ENCODE measurements at places on chromosomes 16 and 17. TPM values are rescaled to one million over a fixed set of nuclear protein-coding genes. Genes with fewer than 3 reads are reported as not detected.

CSNK1D gene
- 141 TPM for total RNA-seq

- no peak for DNase-seq
- no peaks in the 10 kb centered on the region for H3K36me3 ChIP-seq
- no peak overlapping the region for H3K27ac ChIP-seq
- H3K4me3 ChIP-seq, result no peak overlapping the region
- peaks cover 3% of the 10 kb centered on the region for H3K27me3 ChIP-seq
- H3K4me1 ChIP-seq, result no peaks in the 10 kb centered on the region
Measured at GRCh38 chr16:10517868-10518267, 62.5 kb downstream of the EMP2 start.

PROCA1 gene
- total RNA-seq, result 4.7 TPM

DNA sequence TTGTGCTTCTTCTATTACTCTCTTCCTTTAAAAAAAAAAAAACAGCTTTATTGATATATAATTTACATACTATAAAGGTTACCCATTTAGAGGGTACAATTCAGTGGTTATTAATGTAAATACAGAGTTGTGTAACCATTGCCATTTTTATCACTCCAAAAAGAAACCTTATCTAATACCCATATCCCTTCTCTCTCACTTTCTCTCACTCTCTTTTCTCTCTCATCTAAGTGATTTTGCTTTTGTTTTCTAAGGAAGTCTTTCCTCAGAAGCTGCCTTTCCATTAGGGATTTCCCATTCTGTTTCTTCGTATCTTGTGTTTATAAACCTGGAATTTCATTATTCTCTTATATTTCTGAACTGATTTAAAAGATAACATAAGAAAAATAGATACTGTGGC is 55.5 kb downstream of the NFAT5 start:
- no peaks in the 10 kb centered on the region for H3K27me3 ChIP-seq
- DNase-seq, result no peak
- no peak overlapping the region for H3K4me3 ChIP-seq
- no peak overlapping the region for H3K27ac ChIP-seq
- no peaks in the 10 kb centered on the region for H3K4me1 ChIP-seq

PPY gene
- total RNA-seq, result not detected

DNA sequence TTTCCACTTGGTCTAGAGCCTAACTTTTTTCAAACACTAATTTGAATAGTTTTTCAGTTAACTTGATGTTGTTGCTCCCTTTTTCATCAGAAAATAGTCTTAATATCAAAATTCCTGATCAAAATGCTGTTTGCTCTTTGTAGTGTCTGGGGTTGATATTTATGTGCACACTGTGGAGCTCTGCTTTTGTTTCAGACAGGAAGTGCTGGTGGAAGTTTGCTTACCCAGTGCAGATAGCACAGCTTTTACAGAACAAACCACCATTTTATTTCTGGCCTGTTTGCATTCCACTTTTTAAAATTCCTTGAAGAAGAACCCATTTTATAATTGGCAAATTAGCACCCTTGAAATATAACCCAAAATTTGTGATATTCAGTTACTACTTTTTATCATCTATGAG is 125.4 kb downstream of the MRTFB start:
- peaks cover 26% of the 10 kb centered on the region for H3K4me1 ChIP-seq
- no peak overlapping the region for H3K4me3 ChIP-seq
- no peaks in the 10 kb centered on the region for H3K27me3 ChIP-seq
- H3K27ac ChIP-seq, result no peak overlapping the region

DNA sequence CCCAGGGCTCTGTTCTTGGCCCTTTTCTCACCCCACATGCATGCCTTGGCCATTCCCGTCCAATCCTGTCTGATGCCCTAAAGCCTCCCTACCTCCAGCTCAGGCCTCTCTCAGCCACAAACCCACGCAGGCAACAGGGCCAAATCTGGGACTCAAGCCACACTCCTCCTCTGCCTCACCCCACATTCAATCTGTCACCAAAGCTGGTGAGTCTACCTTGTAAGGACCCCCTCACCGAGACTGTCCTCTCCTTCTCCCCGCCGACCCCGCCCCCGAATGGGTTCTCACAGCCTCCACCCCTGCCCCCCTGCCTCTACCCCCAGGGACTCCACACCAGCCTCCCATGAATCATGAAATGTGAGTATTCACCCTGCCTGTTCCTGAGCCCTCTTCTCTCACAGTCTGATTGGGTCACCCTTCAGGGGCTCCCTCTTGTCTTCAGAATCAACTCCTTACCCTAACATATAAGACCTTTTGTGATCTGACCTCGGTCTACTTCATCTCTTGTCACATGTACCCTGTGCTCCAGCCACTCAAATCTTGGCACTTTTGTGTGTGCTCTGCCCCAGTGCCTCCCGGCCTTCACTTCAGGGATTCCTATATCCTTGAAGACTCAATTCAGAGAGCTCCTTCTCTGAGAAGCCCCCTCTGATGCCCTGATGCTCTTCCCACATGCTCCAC is 10.7 kb downstream of the EPOP start:
- DNase-seq, result no peak
- H3K4me1 ChIP-seq, result no peaks in the 10 kb centered on the region
- H3K27ac ChIP-seq, result no peak overlapping the region
- no peak overlapping the region for H3K4me3 ChIP-seq
- no peaks in the 10 kb centered on the region for H3K36me3 ChIP-seq

- no peaks in the 10 kb centered on the region for H3K27me3 ChIP-seq
- no peaks in the 10 kb centered on the region for H3K4me1 ChIP-seq
- DNase-seq, result no peak
- no peak overlapping the region for H3K27ac ChIP-seq
Measured at GRCh38 chr16:10647264-10647720, 47.4 kb downstream of the TEKT5 start.

- DNase-seq, result no peak
- no peaks in the 10 kb centered on the region for H3K36me3 ChIP-seq
- H3K4me3 ChIP-seq, result no peak overlapping the region
- H3K27ac ChIP-seq, result no peak overlapping the region
- H3K4me1 ChIP-seq, result no peaks in the 10 kb centered on the region
- H3K27me3 ChIP-seq, result no peaks in the 10 kb centered on the region
Measured at GRCh38 chr16:7227229-7227721, 105.4 kb upstream of the RBFOX1 start.

CCDC154 gene
- total RNA-seq, result 2.3 TPM

DNA sequence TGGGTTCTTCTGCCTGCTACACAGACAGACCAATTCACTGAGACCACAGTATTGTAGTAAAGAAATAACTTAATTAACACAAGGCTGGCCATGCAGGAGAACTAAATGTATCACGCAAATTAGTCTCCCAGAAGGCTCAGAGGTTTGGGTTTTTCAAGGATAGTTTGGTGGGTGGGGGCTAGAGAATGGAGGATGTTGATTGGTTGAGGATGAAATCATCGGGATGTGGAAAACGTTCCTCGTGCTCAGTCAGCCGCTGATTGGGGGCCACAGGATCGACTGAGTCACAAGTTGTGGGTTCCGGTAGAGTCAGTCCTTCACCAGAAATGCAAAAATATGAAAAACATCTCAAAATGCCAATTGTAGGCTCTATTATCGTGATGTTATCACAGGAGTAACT is 18.7 kb downstream of the RHOT1 start:
- no peak for DNase-seq
- no peaks in the 10 kb centered on the region for H3K27me3 ChIP-seq
- H3K27ac ChIP-seq, result no peak overlapping the region
- H3K36me3 ChIP-seq, result no peaks in the 10 kb centered on the region

DNA sequence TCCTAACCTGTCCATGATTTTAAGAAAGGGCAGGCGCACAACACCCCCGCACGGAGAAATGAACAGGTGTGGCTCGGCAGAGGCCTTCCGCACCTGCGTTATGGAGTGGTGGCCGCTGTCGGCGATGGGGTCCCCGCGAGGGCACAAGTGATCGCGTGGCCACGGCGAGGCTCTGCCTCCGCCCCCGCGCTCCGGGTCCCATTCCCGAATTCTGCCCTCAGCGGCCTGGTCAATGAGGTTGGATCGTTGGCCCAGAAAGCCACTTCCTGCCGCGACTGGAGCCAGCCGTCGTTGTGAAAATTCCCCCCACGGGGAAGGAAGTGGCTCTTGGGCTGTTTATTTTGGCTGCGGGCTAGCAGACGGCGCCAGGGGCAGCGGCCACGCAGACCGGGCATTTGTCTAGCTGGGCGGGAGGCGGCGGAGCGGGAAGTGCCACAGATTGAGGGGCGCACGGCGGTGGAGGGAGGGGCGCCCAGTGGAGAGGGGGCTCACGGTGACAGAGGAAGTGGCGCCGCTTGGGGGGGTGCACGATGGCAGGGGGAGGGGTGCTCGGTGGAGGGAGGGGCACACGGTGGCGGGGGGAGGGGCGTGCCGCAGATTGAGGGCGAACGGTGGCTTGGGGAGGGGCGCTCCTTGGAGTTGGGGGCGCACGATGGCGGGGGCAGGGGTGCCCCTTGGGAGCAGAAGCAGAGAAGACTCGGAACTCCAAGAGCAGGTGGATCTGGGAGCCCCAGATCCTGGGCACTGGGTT is 25.0 kb downstream of the MRC2 start:
- DNase-seq, result peak; percentile 18
- H3K36me3 ChIP-seq, result no peaks in the 10 kb centered on the region
- H3K4me3 ChIP-seq, result peak overlapping the region; percentile 60
- H3K27me3 ChIP-seq, result no peaks in the 10 kb centered on the region
